Cerebellum (tissue), 4 donors: ENCODE measurements at places on chromosomes 5 and 9.

GRCh38 chr9:114276908-114277821, 45.7 kb upstream of the ORM1 start:
- DNase-seq, result no peak

- DNase-seq, result no peak
Measured at GRCh38 chr5:66655395-66656324, 59.5 kb downstream of the MAST4 start.

GRCh38 chr5:18236386-18236785, 602.1 kb downstream of the TAF11L14 start:
- no peak for DNase-seq

- no peak for DNase-seq
Measured at GRCh38 chr9:70044490-70045307, 1.1 kb downstream of the MAMDC2 start.

- DNase-seq, result no peak
Measured at GRCh38 chr5:34687269-34688011, 31.3 kb downstream of the RAI14 start.

GRCh38 chr5:149271195-149271715, 404 bp upstream of the AFAP1L1 start:
- DNase-seq, result no peak

DNA sequence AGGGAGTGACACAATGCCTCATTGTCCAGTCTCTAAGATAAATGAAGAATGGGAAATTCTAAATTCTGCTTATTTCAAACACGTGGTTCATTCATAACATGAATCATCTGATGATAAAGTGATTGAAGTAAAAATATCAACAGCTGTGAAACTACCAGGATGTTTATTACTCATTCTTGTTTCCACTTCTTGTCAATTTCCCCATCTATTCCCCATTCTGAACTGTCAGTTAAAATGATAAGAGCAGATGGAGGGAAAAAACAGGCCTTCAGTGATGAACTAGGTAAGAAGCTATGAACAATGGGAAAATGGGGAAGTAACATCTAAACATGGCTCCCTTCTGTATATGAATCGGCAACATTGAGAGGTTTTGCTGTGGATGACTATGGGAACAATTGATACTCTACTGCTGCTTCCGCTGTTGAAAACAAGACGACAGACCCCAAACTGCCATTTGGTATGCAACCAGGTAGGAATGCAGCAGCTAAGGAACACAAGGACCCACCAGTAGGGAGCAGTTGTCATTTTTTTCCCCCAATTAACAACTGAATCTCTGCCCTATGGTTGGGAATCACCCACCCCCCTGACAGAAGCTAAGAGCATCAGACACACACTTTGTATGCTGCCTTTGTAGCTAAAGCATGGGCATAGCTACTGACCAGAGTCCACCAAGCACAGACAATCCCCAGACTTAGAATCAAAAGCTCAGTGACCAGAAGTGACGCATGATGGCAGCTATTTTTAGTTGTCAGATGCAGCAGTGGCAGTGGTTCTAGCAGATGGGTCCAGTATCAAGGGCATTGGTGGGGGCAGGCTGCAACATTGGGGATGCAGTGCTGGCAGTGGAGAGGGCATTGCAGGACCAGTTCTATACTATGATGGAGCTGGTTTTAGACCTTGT, 52.9 kb upstream of the ZNF366 start:
- no peak for DNase-seq

DNA sequence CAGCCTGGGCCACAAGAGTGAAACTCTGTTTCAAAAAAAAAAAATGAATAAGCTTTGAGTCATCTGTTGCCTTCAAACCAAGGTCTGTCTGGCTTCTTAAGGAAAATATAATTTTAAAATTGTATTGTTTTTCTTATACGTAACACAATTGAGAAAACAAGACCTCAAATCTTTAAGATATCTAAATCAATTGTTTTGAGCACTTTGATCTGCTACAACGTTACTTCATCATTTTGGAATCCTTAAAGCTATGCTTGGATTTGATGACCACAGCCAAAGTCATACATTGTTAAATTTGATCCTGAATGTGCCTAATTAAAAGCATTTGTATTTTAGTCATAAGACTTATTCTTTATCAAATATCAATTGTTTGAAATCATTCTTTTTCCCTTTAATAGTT, 37.7 kb upstream of the VCAN start:
- no peak for DNase-seq

DNA sequence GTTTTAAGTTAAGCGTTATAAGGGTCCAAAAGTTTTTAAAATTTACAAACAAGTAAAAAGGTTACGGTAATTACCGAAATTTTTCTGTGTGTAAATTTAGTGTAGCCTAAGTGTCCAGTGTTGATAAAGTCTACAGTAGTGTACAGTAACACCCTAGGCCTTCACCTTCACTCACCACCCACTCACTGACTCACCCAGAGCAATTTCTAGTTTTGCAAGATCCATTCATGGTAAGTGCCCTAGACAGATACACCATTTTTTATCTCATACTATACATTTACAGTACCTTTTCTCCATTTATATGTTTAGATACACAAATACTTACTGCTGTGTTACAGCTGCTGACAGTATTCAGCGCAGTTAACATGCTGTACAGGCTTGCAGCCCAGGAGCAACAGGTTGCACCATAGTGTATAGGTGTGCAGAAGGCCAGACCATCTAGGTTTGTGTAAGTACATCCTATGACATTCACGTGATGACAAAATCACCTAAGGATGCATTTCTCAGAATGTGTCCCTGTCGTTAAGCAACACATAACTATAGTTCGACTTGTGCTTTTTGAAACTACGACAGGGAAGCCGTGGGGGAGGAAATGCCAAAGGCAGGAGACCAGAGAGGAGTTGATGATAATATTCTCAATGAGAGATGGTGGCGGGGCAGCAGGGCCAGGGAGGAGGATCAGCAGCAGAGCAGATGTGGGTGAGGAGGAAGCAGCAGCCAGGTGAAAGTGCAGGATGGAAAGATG, 48.6 kb downstream of the PSMB7 start:
- no peak for DNase-seq

DNA sequence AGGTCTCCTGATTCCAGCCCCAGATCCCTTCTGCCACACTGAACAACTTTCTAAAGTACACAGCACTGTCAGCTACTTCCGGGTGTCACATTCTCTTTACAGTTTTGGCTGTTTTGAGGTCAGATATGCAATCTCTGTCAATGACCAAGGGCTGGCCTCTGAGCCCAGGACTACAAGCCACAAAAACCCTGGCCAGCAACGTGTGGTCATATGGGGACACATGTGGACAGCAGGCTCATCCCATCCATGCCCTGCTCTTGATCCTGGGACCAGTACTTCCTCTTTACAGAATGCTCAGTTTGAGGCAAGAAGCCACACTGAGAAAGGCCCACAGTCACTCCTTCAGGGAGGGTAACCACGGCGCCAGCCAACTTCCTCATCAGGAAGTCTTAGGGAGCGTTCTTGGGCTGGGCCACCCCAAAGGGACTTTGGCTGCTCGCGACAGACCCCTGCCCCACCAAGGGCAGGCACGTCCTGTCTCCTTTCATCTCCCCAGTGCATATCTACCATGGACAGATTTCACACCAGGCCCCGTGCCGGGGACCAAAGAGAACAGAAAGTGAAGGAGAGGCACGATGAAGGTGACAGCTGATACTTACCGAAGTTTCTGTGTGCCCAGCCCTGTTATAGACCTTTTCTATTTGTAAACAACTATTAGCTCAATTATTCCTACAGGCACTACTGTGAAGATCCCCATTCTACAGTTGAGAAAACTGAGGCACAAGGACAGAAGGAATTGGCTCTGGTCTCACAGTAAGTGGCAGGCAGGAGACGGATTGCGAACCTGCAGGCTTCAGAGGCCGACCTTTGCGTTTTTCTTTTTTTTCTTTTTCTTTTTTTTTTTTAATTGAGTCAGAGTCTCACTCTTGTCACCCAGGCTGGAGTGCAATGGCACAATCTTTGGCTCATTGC, 37.3 kb downstream of the STK10 start:
- no peak for DNase-seq

- DNase-seq, result no peak
Measured at GRCh38 chr5:62450259-62450658, 37.7 kb downstream of the IPO11 start.

- no peak for DNase-seq
Measured at GRCh38 chr5:59620535-59621212, 272.9 kb downstream of the PDE4D start.

DNA sequence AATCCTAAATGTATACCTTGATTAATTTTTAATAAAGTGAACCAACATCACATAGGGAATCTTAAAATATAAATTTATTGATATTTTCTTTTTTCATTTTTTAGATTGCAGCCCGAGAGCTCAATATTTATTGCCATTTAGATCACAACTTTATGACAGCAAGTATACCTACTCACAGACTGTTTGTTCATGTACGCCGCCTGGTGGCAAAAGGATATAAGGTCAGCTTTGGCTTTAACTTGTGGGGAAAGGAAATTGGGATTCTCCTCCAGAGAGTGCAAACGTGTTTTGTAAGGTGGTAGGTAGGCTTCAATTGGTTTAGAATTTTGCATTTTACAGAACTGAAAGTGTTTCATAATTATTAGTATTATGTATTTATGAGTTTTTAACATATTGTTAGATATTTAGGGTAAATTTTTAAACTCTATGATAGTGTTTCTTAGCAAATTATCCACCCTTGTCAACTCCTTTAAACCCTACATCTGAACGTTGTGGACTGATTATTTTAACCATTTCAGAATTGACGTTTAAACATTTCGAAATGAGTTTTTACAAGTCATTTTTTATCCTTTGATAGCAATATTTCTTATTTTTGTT, 17.5 kb upstream of the DHFR start:
- DNase-seq, result peak; percentile 42

GRCh38 chr5:8997542-8998070, 548.3 kb downstream of the SEMA5A start:
- DNase-seq, result no peak
